ENCODE measurements at places on chromosomes 7 and 10.

DNA sequence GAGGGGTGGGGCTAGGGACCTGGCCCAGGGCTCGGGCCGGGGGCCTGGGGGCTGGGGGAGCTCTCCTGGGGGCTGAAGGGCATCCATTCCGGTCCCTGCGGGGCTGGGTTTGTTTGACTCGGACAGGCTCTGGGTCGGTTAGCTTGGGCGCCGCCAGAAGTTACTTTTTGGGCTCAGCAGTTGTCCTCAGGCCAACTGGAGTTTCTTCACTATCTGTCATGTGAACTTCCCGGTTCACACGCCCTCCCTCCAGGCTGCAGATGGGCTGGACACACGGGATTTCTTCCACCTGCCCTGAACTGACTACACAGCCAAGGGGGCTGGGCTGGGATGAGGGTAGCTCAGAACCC lies 3.8 kb downstream of the SLC4A2 start:
- DNase-seq = no peak

- peak; percentile 62 for DNase-seq
These were observed 135.8 kb downstream of the CNNM2 start for GRCh38 chr10:103053659-103054581.

- no peak for DNase-seq
These were observed 18.7 kb downstream of the SEC24C start for GRCh38 chr10:73762915-73763314.

- DNase-seq = no peak
These were observed 21.0 kb upstream of the CCDC71L start for GRCh38 chr7:106681815-106682495.

GRCh38 chr7:4650433-4651047 lies 31.6 kb upstream of the FOXK1 start:
- no peak for DNase-seq

- DNase-seq = no peak
These were observed 63.5 kb upstream of the BTBD16 start for GRCh38 chr10:122207596-122207995.

- DNase-seq = no peak
These were observed 944.7 kb downstream of the SORCS3 start for GRCh38 chr10:105585753-105586152.

DNA sequence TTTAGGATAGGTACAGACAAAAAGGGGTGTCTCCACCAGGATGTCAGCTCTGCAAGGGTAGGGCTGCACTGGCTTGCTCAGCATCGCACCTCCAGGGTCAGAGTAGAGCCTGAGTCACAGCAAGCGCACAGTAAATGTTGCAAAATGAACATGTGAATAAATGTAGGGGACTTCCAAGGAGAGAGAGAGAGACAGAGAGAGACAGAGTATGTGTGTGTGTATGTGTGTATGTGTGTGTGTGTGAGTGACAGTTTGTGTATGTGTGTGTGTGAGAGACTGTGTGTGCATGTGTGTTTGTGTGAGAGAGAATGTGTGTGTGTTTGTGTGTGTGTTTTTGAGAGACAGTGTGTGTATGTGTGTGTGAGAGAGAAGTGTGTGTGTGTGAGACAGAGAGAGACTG lies 163.3 kb downstream of the RPS24 start:
- DNase-seq = no peak

GRCh38 chr7:2781636-2782035 lies 62.5 kb downstream of the GNA12 start:
- DNase-seq = no peak

DNA sequence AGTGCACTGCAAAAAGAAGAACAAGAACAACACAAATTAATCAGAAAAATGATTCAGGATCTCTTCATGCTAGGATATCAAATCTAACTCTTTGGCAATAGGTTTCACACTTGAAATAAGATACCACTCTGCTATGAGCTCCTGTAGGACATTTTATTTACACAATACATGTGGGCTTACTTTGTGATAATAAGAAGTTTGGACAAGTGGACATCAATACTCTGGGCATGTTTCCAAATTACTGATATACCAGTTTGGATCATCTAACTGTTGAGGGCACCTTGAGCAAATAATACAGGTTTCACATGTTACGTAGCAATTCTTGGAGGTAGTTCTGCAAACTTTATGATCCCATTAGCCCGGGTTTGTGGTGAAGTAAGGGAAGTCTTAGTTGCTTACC lies 59.8 kb downstream of the CPVL start:
- no peak for DNase-seq

GRCh38 chr7:132541656-132542055 lies 34.6 kb downstream of the PLXNA4 start:
- no peak for DNase-seq

GRCh38 chr7:47473499-47474210 lies 108.3 kb downstream of the TNS3 start:
- no peak for DNase-seq

- DNase-seq = no peak
These were observed 232.3 kb upstream of the NPY start for GRCh38 chr7:24051651-24052050.

GRCh38 chr10:15426558-15426957 lies 55.5 kb upstream of the FAM171A1 start:
- no peak for DNase-seq

DNA sequence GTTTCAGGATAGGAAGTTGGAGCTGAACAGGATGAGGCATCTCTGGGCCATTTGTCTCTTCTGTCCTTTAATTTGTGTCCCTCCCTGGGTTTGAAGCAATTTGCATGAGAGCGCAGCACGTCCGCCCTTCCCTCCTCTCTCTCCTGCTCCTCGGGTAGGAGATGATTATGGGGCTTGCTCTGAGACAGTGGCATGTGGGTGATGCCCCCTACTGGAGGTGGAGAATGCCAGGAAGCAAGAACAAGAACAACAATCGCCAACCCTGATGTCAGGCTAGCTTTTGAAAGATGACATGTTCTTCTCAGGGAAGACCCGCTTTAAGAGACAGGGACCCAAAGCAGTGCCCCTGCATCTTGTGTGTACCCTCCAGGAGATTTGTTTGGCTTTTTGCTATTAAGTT lies 63.9 kb upstream of the LOXL4 start:
- DNase-seq = peak; percentile 26

- no peak for DNase-seq
These were observed 308.7 kb downstream of the PTEN start for GRCh38 chr10:88172159-88172558.

GRCh38 chr10:49740346-49741107 lies 21.6 kb downstream of the OGDHL start:
- DNase-seq = no peak

- DNase-seq = no peak
These were observed 180.2 kb downstream of the XPNPEP1 start for GRCh38 chr10:109743146-109743545.

- DNase-seq = no peak
These were observed 104.2 kb upstream of the RAB18 start for GRCh38 chr10:27399871-27400270.

- DNase-seq = no peak
These were observed 84.4 kb upstream of the ANLN start for GRCh38 chr7:36305226-36305625.

DNA sequence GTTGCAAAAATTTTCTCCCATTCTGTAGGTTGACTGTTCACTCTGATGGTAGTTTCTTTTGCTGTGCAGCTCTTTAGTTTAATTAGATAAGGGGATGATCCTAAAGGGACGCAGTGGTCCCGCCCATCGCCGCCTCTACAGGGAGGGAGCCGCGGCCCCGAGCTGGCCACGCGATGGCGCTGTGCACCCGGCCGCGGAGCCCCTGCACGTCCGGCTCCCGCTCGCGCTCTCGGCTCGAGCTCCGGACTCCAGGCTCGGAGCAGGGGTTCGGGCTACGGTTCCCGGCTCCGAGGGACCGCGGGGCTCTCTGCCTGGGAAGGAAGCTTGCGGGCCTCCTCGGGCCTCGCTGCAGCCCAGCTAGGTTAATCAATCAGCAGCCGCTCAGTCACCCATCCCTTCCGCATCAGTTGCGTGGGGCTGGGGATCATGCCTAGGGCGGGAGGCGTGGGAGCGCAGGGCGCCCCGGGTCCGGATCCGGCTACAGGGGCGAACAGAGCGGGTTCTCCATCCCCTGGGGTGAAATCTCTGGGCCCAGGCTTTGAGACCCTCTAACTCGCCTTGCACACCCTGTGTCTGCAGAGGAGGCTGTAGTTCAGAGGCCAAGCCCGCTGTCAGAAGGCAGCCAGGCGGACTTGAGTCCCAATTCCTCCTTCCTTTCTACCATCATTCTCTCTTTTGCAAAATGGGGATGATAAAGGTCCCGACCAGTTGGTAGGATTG lies 97.9 kb downstream of the WDR11 start:
- no peak for DNase-seq

- no peak for DNase-seq
These were observed 2.0 kb downstream of the KCNMA1 start for GRCh38 chr10:77635402-77636227.

GRCh38 chr10:97812696-97813095 lies 36.9 kb upstream of the GOLGA7B start:
- DNase-seq = no peak

- no peak for DNase-seq
These were observed 26.0 kb downstream of the WDR86 start for GRCh38 chr7:151383638-151384351.

DNA sequence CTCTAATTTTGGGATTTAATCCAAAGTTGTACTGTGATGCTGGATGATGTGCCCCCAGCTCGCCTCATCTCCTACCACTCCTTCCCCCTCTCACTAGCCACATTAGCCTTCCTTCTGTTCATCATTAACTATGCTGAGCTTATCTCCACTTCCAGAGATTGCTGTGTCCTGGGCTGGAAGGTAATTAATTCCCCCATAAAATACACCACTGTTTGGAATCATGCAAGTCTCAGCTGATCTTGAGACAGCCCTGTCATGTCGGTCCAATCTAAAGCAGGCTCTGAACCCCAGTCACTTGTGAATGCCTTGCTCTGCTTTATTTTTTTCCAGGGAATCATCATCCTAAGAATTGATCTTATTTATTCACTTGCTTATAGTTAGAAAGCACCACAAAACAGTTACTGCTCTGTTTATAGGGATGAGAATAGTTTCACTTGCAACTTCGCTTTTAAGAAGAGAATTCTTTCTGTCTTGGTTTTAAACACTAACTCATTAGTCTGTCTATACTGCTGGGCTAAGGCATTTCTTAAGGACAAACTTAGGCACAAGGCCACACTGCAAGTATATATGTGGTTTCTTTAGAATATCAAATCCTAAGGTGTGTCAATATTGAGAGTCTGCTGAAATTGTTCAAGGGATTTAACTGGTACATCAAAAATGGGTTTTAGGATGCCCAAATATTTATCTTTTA lies 341.1 kb upstream of the SEMA3A start:
- no peak for DNase-seq

- no peak for DNase-seq
These were observed 12.2 kb downstream of the AIFM2 start for GRCh38 chr10:70120417-70120816.

GRCh38 chr7:31023877-31024276 lies 28.2 kb upstream of the ADCYAP1R1 start:
- DNase-seq = no peak

DNA sequence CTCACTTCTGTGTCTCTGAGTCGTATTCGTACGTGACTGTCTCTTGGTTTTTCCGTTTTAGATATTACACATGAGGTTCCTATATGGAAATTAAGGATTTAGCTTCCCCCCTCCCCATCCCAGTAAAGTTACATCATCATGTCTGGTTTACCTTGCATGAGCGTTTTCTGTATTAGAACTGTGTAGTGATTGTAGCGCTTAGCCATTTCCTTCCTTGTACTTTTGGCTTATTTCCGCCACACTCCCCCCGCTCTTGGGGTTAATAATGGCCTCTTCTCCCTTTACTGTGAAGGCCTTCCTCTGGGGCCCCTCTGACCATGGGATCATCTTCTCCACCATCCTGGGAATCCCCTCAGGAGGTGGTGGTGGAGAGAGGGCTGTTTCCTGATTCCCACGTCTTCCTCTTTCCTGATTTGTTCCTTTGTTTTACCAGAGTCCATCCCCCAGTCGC lies 27.2 kb upstream of the AP5Z1 start:
- no peak for DNase-seq

GRCh38 chr7:123190109-123190831 lies 9.5 kb downstream of the SLC13A1 start:
- peak; percentile 72 for DNase-seq

GRCh38 chr7:74038194-74038961 lies 10.4 kb downstream of the ELN start:
- DNase-seq = no peak

GRCh38 chr7:123472750-123473445 lies 61.5 kb downstream of the IQUB start:
- no peak for DNase-seq

DNA sequence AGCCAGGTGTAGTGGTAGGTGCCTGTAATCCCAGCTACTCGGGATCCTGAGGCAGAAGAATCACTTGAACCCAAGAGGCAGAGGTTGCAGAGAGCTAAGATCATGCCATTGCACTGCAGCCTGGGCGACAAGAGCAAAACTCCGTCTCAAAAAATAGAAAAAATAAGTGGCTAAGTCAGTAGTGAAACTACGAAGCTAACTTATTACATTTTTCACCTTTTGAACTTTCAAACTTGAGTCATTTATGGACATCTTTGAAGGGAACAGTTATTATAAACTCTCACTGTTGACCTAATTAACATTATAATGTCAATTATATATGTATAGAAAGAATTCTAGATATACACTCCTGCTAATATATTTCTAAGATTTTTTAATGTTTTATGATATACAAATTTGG lies 541.5 kb upstream of the C7orf33 start:
- DNase-seq = no peak

DNA sequence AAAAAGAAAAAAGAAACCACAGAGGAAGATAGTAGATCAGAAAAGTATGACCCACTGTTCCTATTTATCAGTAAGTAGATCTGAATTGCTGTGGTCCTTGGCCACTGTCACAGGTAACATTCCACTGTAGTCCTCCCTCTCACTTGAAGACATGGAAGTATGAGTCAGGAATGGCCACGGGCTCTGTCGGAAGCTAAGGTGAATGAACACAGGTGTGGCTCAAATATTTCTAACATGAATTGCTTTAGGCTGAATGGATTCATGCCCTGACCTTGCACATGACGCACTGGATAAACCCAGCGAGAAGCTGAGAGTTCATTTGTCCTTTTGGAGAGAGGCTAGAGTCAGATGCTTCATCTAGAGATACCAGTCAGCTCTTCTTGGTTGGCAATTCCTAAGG lies 224.5 kb upstream of the SP8 start:
- DNase-seq = no peak

GRCh38 chr7:75534727-75535307 lies 42.7 kb downstream of the SPDYE5 start:
- peak; percentile 43 for DNase-seq

GRCh38 chr7:128115336-128115820 lies 84.1 kb upstream of the LRRC4 start:
- no peak for DNase-seq

DNA sequence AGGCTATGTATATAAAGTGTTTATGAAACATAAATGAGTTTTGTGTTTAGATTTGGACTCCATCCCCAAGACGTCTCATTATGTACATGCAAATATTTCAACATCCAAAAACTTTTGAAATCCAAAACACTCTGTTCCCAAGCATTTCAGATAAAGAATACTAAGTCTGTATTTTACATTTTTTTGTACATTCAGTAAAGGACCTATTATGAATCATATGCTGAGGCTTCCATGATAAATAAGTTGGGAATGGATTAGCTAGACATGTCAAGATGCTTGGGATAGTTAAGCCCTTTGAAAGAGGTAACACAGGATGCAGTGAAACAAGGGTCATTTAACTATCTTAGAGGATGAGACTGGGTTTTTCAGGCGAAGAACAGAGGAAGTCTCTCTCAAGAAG lies 262.9 kb downstream of the SNX13 start:
- no peak for DNase-seq

- no peak for DNase-seq
These were observed 9.8 kb downstream of the VSIR start for GRCh38 chr10:71763352-71764127.

All from GM12864 (cell line).